ENCODE measurements at places on chromosomes 3 and 15.

GRCh38 chr15:81625896-81626295, 251.9 kb upstream of the TMC3 start:
- no peak for DNase-seq

DNA sequence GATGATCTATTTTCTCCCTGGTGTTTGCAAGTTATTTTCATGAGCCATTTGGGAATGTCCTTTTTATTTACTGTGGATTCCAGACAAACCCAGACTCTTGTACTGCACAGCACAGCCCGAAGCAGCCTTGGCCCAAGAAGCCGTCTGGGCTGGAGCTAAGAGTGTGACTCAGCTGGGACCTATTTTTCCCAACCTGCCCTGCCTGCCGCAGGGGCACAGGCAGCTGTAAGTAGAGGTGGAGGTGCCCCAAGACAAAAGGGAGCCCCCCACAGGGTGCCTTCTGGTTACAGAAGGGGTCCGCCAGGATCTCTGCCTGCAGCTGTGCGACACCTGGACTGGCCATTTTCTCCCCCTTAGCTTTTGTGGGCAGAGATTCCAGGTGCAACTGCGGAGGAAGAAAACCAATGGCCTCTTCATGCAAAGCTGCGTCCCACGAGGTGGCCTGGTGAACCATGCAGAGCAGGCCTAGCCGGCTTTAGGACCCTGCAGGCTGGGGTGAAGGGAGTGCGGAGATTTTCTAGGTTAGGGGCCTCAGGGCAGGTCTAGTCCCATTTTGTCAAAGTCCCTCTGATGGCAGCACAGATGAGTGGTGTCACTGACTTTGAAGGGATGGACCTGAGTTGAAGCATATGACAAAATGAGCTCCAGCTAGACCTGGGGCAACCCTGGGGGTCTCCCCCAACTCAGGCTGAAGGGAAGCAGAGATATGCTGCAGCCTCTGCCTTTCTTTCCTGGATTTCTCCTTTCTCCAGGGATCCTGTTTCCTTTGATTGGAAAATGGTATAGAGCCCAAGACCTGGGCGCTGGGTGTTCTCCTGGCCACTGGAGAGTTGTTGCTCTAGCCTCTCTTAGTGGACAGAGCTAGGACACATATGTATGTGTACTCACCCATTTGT, 131.2 kb downstream of the KLF13 start:
- DNase-seq, result no peak

DNA sequence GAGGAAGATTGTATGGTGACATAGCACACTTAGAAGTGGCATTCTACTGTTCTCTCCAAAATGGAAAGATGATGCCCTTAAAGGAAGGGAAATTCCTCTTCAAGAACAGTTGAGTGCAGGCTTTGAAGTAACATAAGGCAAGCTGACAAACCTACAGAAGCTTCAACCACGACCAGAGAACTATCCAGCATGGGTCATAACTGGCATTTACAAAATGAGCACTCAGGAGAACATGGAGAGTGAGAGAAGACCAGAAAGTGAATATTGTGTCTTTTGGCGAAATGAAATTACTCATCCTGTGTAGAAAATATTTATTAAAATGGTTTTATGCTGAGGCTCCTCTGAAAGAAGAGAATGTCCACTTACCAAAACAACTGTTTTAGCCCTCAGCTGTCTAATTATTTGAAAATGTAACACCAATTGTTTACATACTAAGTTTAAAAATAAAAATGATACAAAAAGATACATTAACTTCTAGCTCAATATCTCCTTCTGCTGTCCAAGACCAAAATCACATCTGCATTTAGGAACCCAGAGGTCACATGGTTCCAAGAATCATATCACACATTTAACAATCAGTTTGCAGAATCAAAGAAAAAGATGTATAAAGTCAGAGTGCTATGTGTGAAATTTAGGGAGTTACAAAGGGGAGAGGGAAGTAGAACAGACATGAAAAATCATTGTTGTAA, 216.9 kb downstream of the ATP8B4 start:
- no peak for DNase-seq

DNA sequence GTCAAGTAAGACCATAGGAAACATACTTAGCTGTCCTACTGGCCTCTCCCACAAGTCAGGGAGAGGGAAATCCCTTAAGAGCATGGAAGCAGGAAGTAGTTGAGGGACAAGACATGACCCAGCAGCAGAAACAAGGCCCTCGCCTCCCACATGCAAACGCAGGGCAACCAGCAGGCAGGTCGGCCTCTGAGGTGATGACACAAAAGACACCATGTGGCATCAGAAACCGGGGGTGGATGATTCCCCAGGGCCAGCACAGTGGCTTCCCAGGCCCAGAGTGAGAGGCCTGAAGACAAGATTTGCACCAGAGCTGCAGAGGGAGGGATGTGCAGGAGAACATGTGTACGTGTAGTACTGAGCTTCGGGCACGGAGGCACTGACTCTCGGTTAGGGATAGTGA, 26.3 kb downstream of the PXYLP1 start:
- DNase-seq, result no peak

GRCh38 chr3:184211297-184211696, 18.1 kb upstream of the VWA5B2 start:
- DNase-seq, result no peak

GRCh38 chr3:195035345-195036202, 235.4 kb downstream of the XXYLT1 start:
- no peak for DNase-seq

GRCh38 chr3:23038471-23038870, 164.7 kb upstream of the UBE2E2 start:
- no peak for DNase-seq

DNA sequence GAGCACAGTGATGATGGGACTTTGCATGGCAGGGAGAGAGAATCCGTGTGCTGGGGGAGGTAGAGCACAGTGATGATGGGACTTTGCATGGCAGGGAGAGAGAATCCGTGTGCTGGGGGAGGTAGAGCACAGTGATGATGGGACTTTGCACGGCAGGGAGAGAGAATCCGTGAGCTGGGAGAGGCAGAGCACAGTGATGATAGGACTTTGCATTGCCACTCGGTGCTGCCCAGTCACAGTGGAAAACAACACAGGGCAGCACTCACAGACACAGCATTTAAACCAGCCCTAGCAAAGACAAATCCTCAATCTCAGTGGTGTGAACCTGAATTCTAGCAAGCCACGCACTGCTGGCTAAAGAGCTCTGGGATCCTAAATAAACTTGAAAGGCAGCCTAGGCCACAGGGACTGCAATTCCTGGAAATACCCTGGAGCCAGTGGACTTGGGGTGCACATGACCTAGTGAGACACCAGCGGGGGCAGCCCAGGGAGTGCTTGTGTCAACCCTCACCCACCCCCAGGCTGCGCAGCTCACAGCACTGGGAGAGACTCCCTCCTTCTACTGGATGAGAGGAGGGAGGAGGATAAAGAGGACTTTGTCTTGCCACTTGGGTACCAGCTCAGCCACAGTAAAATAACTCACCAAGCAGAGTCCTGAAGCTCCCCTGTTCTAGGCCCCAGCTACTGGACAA, 23.4 kb upstream of the TNK2 start:
- no peak for DNase-seq

- DNase-seq, result no peak
These were observed 348.5 kb downstream of the ERC2 start for GRCh38 chr3:56119575-56120349.

- no peak for DNase-seq
These were observed 234.2 kb downstream of the TBC1D5 start for GRCh38 chr3:17508180-17508752.

GRCh38 chr3:184145111-184145524, 10.0 kb downstream of the EIF2B5 start:
- no peak for DNase-seq

DNA sequence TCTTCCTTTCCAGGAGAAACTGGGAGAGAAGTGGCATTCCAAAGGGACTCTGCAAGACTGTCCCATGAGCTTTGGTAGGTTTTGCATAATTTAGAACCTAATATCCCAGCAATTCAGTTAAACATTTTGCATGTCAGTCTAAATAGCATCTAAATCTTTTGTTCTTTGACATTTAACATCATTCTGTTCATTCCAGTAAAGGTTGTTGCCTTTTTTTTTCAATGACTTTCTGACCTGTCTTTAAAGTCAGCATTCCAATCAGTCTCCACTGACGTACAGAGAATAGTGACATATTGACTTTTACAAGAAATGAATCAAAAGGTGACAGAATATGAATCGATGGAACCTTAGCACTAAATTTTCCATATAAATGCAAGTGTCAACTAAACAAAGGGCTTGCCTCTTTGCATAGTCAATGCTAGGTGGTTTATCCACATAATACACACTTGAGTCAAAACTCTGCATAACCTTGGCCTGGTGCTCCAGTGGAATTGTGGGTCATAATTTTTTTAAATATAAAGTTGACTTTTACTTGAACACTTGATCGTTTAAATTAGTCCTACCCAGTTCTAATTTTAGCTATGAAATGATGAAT, 370.1 kb downstream of the CNTN6 start:
- no peak for DNase-seq

DNA sequence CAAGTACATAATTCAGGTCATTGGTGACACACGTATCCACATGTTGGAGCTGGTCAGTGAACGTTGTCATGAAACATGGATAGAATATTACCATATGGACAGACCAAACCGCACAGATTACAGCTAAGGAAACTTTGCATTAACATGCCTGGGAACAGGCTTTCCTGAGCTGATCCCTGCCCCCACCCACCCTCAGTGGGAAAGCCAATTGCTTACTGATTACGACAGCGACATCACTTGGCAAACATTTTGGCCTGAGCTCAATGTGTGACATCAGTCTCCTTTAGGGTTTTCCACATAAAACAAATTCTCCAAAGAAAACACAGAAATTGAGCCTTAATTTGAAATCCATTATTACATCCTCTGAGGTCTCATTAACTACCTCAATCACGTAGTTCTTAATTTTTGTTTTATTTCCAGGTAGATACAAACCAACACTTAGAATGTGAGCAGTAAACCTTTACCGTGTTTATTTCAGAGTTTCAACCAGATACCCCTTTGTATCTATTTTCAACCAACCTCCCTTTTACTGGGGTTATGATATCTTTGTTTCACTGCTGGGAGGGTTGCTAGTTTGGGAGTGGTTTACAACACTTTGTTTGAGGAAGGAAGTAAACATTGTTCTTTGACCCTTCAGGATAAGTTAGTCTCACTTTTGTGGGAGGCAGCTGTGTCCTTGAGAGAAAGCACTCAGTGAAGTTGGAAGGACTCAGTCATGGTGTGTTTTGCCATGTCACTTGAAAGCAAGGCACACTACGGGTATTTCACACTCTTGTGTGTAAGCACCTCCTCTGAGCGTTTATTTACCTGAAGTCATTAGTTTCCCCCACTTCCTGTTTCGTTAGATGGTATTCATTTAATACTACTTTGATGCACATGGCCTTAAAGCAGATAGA, 103.1 kb downstream of the CMSS1 start:
- peak; percentile 64 for DNase-seq

- no peak for DNase-seq
These were observed 267.8 kb downstream of the ADAMTS17 start for GRCh38 chr15:100073982-100074381.

GRCh38 chr3:115148142-115148790, 1.2 kb upstream of the ZBTB20 start:
- no peak for DNase-seq

- no peak for DNase-seq
These were observed 247.9 kb downstream of the ZMAT3 start for GRCh38 chr3:178823591-178824246.

GRCh38 chr3:158725348-158726011, 6.8 kb downstream of the RARRES1 start:
- DNase-seq, result peak; percentile 93

DNA sequence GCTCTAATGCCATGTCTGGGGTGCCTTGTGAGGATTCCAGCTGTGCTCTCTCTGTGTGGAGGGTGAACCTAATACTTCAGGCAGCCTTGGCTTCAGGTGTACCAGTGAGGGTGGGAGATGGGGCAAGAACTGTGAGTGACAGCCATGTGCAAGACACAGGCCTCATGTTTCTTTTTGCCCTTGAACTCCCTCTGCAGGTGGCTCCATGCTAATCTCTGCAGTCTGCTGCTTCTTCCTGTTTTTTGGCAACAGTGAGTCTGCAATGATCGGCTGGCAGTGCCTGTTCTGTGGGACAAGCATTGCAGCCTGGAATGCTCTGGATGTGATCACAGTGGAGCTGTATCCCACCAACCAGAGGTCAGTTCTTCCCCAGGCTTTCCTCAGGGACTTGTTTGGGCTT, 189.3 kb downstream of the SV2B start:
- no peak for DNase-seq

- DNase-seq, result no peak
These were observed 71.3 kb downstream of the MESD start for GRCh38 chr15:80918196-80918783.

Data from skeletal muscle cell (primary cell).